ENCODE measurements at places on chromosomes 5 and 9.

DNA sequence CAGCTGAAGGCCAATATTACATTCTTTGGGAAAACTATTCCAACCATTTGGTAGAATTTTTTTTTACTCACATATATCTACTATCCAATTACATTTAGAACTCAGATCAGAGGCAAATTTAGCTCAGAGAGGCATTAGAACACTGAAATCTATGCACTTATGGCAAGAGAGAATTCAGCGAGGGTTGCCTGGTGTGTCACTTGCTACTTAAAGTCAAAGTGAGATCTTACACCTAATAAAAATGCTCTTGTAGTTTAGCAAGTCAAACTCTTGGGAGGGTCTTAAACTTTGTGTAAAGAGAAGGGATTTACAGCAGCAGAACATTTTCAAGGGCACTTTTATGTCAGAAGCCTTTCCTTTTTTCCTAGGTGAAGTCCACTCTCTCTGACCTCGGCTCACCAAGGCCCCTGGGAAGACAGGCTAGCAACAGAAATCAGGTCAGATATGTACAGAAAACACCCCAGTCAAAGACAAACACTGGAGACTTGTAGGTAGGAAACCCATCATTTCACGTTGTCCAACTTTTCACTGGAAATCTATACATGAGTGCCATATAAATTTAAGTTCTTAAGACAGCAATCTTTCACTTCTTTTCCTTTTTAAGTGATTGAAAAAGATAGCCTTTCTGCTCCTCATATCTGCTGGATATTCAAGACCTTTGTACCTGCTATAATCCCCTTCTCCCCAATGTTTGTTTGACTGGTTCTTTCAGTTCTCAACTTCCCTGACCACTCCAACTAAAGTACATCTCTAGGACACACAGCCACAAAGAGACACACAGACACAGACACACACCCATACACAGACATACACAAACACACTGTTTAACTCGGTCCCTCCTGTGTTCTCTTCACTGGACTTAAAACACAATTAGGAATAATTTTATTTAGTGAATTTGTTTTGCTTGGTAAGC is 635.8 kb downstream of the PDE4D start:
- DNase-seq: no peak

GRCh38 chr9:26677965-26678706 is 214.5 kb downstream of the CAAP1 start:
- no peak for DNase-seq

- DNase-seq: peak; percentile 74
Observed at GRCh38 chr9:137715321-137715720, 96.5 kb downstream of the EHMT1 start.

DNA sequence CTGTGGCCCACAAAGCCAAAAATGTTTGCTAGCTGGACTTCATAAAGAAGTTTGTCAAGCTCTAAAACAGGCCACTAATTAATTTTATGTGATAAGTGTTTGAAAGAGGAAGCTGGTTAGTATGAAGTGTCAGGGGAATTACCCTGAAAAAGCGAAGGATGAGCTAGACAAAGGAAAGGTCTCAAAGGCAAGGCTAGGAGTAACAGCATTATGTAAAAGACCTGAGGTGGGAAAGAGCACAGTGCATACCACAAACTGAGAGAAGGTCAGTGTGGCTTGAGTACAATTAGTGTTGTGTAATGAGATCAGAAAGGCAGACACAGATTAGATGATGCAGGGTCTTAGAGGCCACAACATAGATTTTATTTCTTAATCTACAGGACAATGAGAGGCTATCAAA is 29.6 kb downstream of the RC3H2 start:
- DNase-seq: no peak

GRCh38 chr5:35338157-35338453 is 107.8 kb upstream of the PRLR start:
- DNase-seq: no peak

DNA sequence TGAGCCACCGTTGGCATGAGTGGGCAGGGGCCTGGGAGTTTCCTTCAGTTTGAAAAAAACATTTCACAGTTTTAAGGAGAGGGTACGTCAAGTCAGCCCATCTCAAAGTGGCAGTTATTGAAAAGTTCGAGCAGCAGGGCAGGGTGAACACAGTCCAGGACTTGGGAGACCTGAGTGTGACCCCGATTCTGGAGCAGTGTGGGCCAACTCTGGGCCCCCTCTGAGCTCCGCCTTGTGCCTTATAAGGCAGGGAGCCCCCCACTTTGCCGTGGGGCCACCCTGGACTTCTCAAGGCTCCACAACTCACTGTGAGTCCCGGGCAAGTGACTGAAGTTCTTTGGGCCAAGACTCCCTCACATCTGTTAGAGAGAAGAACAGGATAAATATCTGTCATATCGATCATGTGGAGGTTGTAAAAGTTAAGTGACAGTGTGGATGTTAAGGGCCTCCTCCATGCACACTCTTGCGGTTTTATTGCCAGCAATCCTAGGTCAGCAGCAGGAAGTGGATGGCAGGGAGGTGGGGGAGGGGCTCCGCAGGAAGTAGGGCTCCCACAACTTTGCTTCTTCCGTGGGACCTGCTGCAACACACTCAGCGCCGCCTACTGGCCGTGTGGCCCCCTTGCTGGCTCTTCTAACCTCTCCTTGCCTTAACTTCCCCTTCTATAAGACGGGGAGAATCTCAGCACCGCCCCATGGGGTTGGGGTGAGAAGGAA is 38.4 kb downstream of the HRH2 start:
- DNase-seq: no peak

- DNase-seq: no peak
Observed at GRCh38 chr5:128965638-128966302, 482 bp downstream of the SLC27A6 start.

GRCh38 chr5:1885868-1886845 is 3.4 kb upstream of the IRX4 start:
- no peak for DNase-seq

GRCh38 chr9:3647652-3648051 is 121.9 kb upstream of the RFX3 start:
- peak; percentile 4 for DNase-seq

DNA sequence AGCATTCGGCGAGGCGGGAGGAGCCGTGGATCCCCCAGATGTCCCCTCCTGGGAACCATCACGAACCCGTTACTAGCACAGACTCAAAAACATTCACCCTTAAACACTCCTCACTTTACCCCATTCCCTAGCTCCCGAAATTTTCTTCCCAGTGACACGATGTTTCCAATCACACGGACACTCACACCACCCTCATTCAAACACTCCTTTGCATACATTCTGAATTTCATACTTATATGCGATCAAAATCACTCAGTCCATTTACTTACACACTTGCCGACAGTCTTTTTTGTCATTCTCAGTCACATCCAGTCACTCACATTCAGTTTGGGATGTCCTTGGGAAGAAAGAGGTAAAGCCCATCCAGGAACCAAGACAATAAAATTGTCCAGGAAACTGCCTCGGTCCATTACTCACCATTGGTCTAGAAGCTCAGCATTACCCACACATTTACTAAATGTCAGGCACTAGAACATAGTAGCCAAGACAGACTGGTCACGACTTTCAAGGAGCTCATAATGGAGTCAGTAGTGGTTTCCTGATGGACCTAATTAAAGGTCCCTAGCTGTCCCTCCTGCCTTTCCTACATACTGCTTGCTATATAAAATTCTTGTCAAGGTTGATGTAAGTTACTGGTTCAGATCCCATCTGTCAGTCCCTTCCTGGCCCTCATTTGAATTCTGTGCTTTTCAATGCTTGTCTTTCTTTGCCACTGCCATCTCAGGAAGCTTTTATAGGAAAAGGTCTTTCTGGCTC is 574 bp downstream of the SLC35A4 start:
- DNase-seq: peak; percentile 50

DNA sequence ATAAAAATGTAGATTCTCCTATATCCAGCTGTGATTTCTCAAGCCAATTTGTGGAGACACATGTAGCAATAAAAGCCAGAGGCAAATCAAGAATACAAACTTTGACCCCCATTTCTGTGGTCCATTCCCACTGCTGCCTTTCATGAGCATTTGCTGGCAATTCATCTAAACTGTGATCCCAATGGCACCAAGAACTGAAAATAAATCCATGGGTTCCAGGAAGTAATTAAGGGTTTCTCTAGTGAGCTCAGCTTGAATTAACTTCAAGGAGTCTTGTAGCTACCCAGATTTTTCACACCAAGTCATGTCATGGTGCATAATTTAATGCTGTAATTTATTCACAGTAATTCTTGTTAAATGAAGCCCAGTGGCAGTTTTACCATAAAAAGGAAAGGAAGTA is 145.0 kb upstream of the SMC2 start:
- DNase-seq: no peak

DNA sequence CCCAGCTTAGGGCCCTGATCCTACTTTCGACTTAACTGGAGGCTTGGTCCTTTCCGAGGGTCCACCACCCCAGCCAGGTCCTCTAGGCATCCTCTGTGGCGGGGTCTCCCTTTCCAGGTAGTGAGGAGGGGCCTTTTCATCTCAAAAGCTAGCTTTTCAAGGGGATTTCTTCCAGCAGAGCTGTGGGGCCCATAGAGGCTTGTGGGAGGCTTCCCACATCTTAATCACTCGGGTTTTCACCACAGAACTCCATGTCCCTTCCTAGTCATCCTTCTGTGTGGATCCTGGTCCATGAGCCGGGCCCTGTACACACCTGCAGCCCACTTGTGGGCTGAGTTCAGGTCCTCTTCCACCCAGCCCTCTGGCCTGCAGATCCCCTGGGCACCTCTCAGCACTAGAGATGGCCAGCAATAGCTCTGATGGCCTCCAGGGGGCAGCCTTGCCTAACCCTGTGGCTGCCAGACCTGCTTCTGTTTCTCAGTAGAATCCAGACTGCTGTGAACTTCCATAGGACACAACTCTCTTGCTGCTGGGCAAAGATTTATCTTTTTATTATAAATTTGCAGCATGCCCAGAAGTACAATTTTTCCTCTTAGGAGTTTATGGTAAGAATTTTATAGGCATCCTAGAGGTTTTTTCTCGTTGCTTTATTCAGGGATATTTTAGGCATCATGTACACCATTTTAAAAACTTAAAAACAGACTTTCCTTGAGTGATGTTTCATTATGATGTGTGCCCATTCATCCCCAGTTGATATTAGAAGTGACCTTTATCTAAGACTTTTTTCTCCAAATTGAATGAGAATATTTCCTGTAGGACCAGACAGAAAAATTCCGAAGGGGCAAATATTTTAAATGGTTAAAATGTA is 208.9 kb downstream of the TRIO start:
- peak; percentile 54 for DNase-seq

- peak; percentile 43 for DNase-seq
Observed at GRCh38 chr5:71955723-71956122, 151.6 kb upstream of the MAP1B start.

DNA sequence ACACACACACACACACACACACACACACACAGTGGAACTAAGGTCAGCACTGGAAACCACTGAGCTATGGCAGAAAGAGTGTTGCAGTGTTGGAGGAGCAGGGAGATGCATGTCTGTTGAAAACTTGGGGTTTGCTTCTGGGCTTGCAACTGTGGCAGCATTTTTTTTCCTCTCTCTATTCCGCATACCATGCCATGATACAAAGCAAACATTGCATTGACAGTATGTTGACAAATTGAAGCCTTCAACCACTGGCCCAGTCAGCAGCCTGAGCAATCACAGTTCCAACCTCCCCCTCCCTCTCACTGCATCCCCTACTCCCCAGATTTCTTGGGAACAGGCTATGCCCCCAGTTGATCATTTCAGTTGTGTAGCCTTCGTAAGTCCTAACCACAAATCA is 478.1 kb upstream of the WWC1 start:
- peak; percentile 94 for DNase-seq

DNA sequence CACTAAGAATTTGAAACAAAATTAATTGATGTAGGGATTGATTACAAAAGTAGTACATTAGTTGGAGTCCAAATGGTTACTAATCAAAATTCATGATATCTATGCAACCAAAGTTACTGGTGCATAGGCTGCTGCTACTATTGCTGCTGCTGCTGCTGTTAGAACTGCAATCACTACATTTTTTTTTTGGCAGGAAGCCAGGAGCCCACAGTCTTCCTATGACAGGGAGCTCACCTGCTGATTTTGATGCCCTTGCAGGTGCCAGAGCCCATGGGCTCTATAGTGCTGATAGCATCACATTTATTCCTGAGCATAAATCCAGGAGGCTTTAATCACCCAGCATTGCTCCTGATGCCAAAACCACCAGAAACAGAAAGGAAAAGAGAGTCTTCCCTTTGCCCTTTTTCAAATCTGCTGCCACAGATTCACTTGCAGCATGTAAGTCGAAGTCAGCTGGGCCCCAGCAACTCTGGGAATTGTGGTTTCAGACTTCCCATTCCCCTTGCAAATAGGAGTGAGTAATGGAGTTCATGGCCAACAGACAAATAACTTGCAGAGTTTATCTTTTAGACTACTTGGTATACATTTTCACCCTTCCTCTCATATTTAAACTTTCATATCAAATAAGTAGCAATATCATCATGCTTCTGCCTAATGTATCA is 17.6 kb downstream of the SLCO6A1 start:
- DNase-seq: no peak

- peak; percentile 87 for DNase-seq
Observed at GRCh38 chr9:72579880-72580550, 58.6 kb downstream of the TMC1 start.

- no peak for DNase-seq
Observed at GRCh38 chr5:151234476-151235238, 10.8 kb upstream of the CCDC69 start.

DNA sequence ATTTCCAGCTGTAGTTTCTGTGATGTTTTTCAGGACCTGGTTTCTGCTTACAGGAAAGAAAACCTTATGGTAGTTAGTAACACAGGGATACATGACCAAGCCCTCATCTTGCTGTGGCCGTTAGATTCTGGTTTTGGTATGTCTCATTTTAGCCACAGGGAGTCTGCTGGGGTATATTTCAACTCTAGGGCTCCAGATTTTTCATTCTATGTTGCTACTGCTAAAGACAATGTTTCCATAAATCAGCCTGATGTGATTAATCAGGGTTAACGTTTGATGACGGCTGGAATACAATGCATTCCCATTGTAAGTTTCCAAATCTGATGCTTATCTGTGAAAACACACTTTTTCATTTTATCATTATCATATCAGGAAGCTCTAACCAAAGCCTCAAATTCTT is 48.2 kb downstream of the P4HA2 start:
- no peak for DNase-seq

- peak; percentile 52 for DNase-seq
Observed at GRCh38 chr9:83992407-83992806, 11.8 kb downstream of the RMI1 start.

GRCh38 chr9:84513979-84514378 is 155.6 kb upstream of the NTRK2 start:
- peak; percentile 55 for DNase-seq

DNA sequence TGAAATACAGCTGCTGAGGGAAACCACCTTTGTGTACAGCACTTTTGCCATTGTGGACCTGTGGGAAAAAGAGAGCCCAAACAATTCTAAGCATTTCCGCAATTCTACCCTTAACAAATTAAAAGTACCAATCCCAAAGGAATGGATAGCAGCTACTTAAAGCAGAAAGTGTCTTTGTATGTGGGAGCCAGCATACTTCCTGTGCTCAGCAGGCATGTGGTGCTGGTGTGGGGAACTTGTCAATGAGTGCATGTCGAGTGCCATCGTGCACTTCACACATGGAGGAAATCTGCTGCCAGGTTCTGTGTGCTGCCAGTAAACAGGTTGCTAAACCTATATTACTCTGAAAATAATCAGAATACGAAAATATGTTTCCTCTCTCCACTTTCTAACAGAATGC is 399.0 kb downstream of the LRRC70 start:
- DNase-seq: no peak
